ENCODE measurements at places on chromosomes 7 and 10. TPM values are rescaled to one million over a fixed set of nuclear protein-coding genes. Genes with fewer than 3 reads are reported as not detected.

COBL gene
- total RNA-seq = 0.08 TPM

ZNF282 gene
- 12.1 TPM for total RNA-seq

DNA sequence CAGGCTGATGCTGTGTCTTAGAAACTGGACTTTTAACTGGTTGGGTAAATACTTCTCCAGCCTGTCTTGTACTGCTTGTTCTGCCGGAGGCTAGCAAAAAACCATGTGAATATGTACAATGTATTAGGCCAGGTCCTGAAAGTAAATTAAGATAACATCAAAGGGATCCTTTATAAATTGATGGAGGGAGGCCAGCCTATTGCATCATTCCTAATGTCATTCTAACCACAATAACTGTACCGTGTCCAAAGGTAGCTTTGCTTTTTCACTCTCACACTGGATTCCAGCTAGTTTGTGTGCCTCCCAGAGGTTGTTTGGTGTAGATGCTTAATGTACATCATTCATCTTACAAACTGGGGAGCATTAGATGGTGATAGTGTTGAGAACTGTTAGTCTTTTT, 91.2 kb upstream of the SEM1 start:
- no peak for DNase-seq

GRCh38 chr7:155799514-155799913, 12.7 kb downstream of the SHH start:
- no peak for DNase-seq

DNA sequence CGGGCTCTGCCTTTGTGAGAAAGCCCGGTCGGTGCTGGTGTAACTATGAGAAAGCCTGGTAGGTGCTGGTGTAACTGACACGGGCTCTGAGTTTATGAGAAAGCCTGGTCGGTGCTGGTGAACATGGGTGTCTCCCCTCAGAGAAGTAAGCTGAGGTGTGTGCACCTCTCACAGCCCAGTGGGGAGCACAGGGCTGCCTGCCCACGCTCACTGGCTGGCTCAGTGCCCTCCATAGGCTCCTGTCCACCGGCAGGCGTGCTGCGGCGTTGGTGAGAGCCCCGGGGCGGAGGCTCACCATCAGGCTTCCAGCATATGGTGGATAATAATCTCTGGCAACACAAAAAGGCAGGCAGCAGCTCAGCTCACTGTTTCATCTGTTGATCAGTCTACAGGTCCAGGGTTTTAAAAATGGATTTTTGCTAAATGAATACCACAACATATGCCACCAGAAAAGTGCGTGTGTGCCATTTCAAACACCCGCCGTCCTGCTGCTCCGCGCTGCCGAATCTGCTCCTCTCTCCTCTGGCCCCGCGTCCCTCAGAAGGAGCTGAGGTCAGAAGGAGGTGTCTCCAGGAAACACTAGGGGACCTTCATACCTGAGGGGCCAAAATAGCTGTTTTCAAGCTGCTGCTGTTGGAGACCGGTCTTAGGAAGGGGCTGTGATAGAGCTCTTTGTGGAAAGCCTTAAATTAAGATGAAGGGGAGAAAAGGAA, 365.7 kb downstream of the DNAJB6 start:
- no peak for DNase-seq

- DNase-seq = no peak
Measured at GRCh38 chr10:122504610-122504950, 43.2 kb downstream of the HTRA1 start.
